Dermis microvascular lymphatic vessel endothelial cell (primary cell): ENCODE measurements at places on chromosomes 3 and 15.

DNA sequence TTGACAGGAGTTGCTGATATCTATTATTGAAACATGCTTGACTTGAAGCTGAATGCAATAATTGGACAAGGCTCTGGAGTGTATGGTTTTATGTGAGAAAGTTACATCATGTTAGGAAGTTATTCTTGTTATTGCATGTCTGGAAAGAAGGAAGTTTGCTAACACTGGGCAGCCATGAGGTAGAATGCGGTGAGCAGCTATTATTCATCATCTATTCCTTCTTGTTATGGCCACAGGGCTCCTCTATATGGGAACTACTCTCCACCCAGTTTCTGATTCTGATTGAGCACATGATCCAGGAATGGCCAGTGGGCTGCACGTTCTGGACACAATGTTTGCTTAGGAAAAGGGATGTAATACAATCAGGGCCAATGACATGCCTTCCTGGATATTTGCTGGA is 37.8 kb upstream of the SCN5A start:
- no peak for DNase-seq

GRCh38 chr3:27613846-27614500 is 108.2 kb downstream of the EOMES start:
- no peak for DNase-seq

GRCh38 chr15:46955576-46955975 is 761.7 kb upstream of the SEMA6D start:
- no peak for DNase-seq

- DNase-seq = no peak
These were observed 127.2 kb upstream of the IQSEC1 start for GRCh38 chr3:13200465-13200864.

DNA sequence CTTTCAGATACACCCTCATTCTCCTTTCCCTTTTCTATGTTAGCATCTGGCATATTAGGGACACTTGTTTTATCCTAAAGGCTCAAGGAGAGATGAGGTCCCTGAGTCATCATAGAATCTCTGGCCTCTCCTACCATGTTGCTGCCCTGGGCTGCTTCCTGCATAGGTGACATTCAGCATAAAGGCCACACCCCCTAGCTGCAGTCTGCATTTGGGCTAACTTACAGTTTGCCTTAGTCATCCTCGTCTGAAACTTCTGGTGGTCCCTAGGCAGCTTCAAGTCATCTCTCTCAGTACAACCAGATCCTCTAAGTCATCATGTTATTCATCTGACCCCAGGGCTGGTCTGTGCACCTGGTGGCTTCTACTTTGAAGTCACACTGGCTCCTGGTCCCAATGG is 982.7 kb upstream of the NR2F2 start:
- no peak for DNase-seq

GRCh38 chr3:62210011-62210410 is 163.3 kb downstream of the FEZF2 start:
- DNase-seq = no peak

- no peak for DNase-seq
These were observed 6.9 kb upstream of the SERPINI2 start for GRCh38 chr3:167480748-167481147.

DNA sequence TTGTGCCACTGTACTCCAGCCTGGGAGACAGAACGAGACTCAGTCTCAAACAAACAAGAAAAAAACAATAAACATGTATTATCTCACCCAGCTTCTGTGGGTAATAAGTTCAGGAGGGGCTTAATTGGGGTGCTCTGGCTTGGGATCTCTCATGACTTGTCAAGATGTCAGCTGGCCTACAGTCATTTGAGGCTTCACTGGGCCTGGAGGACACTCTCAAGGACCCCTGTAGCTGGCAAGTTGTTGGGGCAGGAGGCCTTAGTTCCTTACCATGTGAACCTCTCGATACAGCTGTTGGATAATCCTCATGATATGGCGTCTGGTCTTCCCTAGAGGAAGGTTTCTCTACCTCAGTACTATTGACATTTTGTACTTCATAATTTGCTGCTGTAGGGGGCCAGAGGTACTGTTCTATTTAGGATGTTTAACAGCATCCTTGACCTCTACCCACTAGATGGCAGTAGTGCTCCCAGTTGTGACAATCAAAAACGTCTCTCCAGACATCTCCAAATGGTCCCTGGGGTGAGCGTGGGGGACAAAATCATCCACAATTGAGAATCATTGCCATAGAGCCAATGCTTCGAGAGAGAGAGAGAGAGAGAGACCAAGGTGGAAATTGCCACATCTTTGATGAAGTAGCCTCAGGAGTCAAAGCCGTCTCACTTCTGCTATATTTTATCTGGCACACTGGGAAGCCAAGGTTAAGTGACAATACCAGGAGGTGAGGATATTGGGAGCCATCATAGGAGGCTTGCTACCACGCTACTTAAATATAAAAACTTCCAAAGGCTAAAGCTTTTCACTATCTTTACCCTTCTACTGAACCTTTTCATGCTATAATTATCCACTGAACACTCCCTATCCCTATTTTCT is 23.9 kb upstream of the SLTM start:
- DNase-seq = peak; percentile 64

GRCh38 chr3:171695426-171695825 is 114.9 kb downstream of the PLD1 start:
- no peak for DNase-seq

- DNase-seq = no peak
These were observed 200.7 kb downstream of the NAALADL2 start for GRCh38 chr3:175059788-175060187.

DNA sequence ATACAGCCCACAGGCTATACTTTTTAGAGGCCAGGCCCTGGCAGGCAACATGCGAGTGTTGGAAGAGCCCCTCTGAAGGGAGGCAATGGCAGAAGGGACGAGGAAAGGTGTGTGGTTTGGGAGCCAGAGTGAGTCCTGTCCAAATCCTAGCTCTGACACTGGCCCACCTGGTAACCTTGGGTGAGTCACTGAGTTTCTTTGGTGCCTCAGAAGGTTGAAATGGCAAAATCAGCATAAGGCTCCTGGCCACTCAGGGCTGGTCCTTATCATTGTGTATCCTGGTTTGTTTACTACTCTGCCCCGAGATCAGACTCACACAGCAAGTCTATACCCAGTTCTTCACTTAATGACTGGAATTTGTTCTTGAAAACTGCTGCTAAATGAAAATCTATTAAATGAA is 71.4 kb upstream of the TLE3 start:
- DNase-seq = no peak

- DNase-seq = no peak
These were observed 161.1 kb downstream of the TP63 start for GRCh38 chr3:189792046-189792929.

GRCh38 chr15:30940359-30940758 is 36.6 kb downstream of the FAN1 start:
- DNase-seq = no peak

DNA sequence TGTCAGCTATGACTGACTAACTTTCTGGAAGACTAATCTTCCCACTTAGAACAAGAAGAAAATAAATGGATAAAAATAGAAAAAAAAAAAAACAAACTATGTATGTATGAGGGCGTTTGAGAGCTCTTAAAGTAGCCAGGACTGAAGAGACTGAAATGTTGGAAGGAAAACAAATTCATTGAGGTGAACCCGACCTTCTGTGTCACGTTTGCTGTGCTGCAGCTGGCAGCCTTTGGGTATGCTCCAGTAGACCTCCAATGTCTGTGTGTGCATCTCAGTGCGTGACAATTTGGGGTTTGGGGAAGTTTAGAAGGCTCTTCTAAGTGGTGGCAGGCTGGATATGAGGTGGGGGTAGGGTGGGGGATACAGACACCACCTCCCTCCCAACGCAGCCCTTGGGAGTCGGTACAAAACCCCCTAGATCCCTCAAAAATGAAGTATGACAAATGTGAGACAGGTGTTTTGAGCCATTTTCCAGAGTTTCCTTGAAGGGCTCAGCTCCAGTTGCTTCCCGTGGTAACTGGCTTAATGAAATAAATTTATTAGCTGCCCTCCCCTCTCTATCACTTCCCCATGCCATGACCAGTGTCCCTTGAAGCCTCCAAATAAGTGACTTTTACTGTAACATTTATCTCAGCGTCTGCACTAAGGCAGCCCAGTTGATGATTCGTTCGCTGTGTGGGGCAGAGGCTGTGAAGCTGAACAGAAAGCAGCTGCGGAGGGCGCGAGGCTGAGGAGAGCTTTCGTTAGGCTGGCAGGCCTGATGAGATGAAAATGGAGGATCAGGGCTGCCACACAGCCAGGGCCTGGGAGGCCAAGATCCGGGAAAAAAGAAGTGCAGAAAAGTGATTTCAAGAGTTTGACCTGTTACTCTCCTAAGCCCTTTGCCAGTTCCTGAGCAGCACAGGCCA is 34.9 kb upstream of the GABRB3 start:
- DNase-seq = no peak

GRCh38 chr3:142276781-142277180 is 51.4 kb upstream of the GK5 start:
- no peak for DNase-seq

DNA sequence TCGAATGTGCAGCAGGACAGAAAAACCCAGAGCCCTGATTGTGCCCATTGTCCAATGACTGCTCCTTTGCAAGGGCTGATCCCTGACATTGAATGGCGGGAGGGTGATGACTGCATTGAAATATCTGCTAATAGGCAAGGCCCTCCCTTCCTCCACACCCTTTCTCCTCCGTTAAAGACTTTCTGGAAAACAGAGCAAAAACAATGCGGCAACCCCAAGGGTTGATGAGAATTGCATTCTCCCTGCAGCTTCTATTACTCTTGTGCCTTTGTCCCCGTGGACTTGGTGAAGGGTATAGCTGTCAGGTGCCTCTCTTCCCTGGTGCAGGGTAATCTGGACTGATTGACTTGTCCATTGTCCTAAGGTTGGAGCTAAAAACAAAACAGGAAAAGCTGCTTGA is 71.8 kb downstream of the THSD4 start:
- DNase-seq = no peak

- DNase-seq = no peak
These were observed 193.7 kb upstream of the MME start for GRCh38 chr3:154886437-154886836.

DNA sequence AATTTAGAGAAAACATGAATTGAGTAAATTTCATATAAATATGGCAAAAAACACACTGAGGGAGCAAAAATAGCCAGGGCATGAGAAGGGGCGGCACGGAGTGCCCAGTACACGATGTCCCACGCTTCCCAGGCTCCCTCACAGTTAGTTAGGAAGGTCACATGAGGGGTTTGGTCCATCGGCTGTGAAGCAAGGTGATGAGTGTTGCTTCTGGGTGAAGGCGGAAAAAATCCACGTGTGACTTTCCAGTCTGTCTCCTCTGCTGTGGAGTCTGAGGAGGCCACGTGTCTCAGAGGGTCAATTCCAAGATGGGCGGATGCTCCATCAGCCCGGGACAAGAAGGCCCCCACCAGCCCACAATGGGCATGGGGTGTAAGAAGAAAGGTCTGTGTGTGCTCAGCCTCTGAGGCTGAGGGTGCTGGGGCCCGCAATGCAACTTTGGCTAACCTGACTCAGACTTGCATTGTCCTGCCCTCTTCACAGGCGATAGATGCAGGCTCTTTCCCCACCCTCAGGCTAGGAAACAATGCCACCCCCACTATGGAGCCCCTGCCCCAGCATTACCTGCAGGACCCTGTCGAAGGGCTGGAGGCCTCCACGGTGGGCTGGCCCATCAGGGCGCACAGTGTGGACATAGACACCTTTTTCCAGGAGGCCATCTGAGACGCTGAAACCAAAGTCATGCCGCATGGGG is 45.7 kb downstream of the GRIP2 start:
- DNase-seq = no peak

- peak; percentile 64 for DNase-seq
These were observed 13.0 kb upstream of the MANF start for GRCh38 chr3:51371943-51372557.

DNA sequence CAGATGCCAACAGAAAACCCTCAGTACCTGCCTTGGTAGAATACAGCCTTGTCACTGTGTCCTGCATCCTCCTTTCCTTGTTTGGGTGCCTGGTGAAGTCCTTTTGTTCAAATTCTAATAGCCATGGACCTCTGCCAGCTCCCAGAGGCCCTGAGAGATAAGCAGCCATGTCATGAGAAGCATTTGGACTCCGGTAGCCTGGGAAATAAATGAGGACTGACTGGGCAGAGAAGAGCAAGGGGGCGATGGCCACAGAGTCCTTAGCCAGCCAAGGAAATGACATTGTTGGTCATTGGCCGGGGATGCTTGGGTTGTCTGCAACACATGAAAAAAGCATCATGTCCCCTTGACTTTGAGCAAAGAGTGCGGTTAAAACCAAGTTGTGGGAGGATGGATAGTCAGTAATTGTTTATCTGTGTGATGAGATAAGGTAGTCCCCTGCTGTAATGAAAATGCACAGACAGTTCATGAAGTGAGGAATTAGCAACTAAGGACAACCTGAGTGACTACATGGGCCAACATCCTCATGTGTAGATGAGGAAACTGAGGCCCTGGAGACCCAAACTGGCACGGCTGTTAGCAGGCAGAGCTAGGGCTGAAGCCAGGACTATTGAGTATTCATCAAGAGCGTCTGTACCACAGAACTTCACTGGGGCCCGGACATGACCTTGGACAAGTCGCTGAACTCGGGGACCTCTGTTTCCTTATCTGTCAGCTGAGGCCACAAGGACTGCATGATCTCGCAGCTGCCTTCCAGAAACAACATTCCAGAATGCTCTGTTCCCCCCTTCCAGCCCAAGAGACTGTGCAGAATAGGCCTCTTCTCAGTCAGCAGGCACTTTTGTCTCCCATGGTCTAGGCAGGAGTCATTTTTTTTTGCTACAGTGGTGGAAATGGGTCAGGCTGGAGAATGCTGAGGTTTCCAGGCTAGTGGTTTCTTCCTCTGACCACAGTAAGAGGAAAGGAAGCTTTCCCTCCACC is 90.5 kb upstream of the CTDSPL start:
- DNase-seq = peak; percentile 73

DNA sequence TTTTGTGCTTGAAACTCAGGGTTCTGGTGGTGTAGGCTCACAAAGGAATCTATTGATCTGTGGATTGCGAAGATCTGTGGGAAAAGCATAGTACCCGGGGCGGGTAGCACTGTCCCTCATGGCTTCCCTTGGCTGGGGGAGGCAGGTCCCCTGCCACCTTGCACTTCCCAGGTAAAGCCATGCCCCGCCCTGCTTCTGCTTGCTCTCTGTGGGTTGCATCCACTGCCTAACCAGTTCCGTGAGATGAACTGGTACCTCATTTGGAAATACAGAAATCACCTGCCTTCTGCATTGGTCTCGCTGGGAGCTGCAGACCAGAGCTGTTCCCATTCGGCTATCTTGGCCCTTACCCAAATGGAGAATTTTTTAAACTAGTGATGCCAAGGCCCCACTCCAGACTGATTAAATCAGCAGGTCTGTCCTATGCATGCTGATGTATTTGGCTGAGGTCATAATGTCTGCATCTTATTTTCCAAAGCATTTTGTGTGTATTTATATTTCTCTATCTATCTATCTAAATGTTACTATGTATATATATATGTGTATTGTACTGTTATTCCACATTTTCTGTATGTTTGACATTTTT is 65.5 kb upstream of the SLC7A14 start:
- no peak for DNase-seq
